ENCODE measurements at places on chromosomes 5 and 9.

- DNase-seq, result no peak
These were observed 208.7 kb downstream of the FANCC start for GRCh38 chr9:95108777-95109176.

- no peak for DNase-seq
These were observed 12.4 kb downstream of the CBY3 start for GRCh38 chr5:179668391-179668790.

DNA sequence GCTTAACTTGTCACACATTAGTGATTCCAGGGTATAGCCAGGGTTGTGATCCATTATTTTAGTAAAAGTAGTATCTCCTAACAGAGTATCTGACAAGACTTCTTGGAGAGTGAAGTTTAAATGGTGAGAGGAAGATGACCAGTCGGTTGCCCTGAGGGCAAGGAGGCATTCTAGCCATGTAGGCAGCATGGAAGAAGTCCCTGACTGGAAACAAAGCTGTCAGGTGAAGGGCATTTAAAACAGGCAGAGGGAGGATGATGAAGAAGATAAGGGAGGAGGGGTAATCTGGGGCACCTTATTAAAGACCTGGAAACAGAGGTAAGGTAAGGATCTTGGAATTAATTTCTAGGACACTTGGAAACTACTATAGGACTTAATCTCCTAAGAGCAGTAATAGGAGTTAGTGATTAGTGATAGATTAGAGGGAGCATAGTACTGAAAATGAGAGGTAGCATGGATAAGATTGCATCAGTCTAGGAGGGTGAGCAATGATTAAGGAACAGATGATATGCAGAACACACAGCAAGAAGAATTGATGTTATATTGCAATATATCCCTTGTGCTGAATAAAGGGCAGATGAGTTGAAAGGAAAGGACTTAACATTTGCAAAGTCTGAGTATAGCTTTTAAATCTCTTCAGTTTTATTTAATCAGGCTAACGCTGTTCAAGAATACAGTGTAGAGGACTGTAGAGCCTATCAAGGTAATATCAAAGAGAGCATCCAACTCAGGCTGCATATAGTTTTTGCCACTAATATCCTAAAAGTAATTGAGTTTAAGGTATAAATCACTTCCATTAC, 9.6 kb downstream of the KIF2A start:
- DNase-seq, result no peak

GRCh38 chr9:114400219-114400618, 12.4 kb upstream of the AKNA start:
- no peak for DNase-seq

DNA sequence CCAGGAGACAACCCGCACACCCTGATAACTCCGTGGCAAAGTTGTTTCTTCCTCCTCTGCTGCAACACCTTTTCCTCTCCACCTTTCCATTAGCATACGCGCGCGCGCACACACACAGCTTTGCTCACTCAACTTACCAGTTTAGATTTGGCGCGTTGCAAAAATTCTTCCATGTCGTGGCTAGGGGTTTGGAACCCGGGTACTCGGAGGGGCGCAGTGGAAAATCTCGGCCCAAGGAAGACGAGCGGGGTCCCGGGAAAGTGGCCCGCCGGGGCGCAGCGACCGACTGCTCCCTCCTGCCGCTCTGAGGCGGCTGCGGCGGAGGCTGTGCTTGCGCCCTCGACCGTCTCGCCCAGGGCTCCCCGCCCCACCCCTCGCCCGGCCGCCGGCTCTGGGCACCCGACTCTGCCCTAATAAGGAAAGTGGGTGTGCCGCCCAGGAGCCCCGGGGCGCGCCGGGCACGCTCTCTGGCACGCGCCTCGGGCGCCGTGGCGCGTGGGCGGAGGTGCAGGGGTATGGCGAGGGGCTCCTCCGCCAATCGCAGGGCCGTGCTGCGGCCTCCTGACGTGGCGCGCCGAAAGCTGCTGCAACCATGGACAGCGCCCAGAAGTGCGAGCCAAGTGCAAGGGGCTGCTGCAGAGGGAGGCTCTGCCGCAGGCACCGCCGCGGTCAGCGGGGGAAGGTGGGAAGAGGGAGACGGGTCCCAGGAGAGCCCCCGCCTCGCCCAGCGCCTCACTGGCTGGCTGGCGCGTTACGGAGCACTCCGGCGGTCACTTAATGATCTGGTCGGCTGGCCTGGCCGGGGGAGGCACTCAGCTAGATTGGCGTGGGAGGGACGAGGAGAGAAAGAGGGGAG, at the start of gene PRUNE2:
PRUNE2 (minus strand) TSS at position 324 of the 856 bp plus-strand sequence; CDS start at position 173, 151 bp downstream.
- DNase-seq, result peak; percentile 1

DNA sequence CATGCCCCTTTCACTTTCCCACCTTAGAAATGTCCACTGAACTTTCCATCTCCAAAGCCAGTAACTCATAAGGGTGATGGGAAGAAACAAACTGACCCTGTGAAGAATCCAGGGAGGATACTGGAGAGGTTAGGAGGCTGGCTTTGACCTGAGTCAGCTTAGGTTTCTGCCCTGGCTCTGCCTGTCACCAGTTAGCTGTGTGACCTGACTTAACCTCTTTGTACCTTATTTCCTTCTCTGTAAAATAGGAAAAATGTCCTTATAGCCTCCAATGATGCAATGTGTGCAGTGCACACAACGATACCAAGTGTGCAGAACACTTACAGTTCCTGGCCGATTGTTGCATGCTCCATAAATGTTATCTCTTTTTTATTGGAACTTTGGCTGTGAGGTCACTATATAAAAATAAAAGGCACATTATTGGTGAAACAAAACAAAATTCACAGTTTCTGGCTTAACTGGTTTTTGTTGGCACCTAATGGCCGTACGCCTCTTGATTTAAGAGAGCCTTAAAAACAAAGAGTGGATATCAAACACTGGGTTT, 37.8 kb downstream of the GABRP start:
- DNase-seq, result no peak

- DNase-seq, result no peak
These were observed 66.5 kb downstream of the SEMA5A start for GRCh38 chr5:9479361-9479760.

DNA sequence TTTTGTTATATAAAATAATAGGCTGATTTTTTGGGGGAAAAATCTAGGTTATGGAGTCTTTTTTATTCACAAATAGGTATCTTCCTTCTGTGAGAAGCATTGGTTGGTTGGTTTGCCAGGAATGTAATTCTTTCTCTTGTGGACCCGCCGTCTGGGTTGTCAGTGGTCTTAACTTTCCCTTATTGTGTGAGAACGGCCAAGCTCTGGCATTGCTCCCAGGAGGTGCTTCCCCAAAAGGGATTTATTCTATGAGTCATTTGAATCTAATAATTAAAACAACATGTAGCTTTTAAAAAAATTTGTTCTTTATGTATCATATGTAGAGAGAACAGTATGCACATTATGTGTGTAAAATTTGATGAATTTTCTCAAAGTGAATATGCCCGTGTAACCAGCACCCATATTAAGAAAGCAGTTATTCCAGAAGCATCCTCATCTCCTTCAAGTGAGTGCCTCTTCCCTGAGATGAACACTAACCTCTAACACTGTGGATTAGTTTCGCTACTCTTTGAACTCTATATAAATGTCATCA, 114.4 kb downstream of the MAST4 start:
- no peak for DNase-seq

DNA sequence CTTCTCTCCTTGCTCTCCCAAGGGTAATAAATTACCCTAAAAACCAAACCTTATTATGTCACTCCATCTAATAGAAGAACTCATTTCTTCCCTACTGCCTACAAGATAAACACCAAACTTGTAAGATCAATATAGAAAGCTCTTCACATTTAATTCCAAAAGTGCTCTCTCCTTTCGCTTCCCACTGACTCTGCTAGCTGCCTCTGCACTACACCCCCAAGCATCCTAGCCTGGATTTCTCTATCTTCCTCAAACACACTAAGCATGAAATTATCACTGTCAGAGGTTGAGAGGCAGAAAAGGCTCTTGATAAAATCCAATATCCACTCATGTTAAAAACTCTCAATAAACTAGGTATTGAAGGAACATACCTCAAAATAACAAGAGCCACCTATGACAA, 162.4 kb downstream of the KCNN2 start:
- no peak for DNase-seq

DNA sequence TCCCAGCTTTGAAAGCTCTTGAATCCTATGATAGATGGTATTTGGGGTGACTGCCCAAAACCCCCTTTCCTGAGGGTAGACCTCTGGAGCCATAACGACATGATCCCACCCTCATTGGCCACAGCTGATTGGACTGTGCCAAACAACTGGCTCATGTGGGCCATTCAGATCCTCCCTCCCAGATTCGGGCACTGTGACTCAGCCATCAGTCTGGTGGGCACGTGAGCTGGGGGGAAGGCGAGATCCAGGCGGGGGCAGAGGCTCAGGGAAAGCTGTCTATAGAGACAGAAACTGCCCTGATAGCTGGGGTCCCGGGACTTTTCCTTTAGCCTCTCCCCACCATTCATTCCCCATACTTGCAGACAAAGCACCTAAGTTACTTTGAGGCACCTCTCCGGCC, 15.1 kb upstream of the NCS1 start:
- no peak for DNase-seq

- no peak for DNase-seq
These were observed 11.9 kb downstream of the DELE1 start for GRCh38 chr5:141935538-141935937.

DNA sequence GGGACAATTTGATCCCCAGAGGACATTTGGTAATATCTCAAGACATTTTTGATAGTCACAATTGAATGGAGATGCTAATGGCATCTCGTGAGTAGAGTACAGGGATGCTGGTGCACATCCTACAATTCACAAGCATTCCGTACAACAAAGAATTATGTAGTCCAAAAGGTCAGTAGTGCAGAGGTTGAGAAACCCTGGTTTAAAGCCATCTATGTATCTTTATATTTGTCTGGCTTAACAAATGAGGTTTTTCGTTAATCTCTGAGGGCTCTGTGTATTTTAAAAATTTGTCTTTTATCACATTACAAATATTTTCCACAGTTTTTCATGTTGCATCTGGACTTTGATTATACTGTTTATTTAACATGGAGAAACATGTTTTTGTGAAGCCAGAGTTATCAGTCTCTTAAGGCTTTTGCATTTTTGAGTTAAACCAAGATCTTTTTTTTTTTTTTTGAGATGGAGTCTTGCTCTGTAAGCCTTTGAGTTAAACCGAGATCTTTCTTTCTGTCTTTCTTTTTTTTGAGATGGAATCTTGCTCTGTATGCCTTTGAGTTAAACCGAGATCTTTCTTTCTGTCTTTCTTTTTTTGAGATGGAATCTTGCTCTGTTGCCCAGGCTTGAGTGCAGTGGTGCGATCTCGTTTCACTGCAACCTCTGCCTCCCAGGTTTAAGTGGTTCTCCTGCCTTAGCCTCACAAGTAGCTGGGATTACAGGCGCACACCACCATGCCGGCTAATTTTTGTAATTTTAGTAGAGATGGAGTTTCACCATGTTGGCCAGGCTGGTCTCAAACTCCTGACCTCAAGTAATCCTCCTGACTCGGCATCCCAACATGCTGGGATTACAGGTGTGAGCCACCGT, 2.8 kb downstream of the HSDL2 start:
- DNase-seq, result no peak

- no peak for DNase-seq
These were observed 60.1 kb upstream of the AFAP1L1 start for GRCh38 chr5:149211566-149211965.

- DNase-seq, result no peak
These were observed 942 bp downstream of the PHF2 start for GRCh38 chr9:93577078-93577974.

GRCh38 chr9:18550286-18550685, 76.3 kb downstream of the ADAMTSL1 start:
- DNase-seq, result no peak

GRCh38 chr9:114570742-114571141, 16.8 kb upstream of the ATP6V1G1 start:
- DNase-seq, result no peak

DNA sequence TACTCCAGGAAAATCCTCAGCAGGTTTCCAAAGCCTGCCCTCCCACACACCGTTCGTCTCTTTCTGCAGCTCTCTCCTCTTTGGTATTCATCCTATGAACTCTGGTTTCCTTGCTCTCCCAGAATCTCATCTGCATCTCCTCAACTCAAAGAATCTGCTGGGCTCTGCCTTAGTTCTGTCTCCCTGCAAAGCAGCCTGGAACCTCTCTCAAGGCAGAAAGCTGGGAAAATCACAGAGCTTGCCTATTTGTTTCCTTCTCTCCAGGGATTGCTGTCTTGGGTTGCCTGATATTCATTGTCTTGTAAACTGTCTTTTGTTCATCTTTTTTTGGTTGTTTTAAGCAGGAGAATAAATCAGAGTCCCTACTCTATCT, 5.3 kb upstream of the ERAP2 start:
- no peak for DNase-seq

- DNase-seq, result no peak
These were observed 395.8 kb upstream of the ADAMTSL1 start for GRCh38 chr9:18077941-18078678.

GRCh38 chr9:136036050-136036449, 59.0 kb downstream of the NACC2 start:
- DNase-seq, result no peak

DNA sequence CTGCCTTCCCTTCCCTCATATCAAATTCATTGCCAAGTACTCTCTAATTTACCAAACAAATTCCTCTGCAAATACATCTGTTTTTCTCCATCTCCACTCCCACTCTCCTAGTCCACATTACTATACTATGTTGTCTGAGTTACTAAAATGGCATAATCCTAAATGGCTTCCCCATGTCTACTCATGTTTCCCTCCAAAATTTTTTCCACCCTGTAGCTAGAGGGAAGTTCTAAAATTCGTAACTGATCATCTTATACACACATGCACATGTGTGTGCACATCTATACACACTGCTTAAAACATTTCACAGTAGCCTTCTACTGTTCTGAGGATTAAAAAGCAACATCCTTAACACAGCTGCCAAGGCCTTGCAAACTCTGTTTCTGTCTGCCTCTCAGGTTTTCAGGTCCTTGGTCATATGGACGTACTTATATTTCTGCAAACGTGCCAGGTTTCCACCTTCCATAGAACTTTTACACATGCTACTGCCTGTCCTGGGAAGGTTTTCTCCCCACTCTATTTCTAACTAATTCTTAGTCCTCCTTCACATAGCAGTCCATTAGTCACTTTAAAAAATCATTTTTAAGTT, 140.6 kb downstream of the LURAP1L start:
- no peak for DNase-seq

DNA sequence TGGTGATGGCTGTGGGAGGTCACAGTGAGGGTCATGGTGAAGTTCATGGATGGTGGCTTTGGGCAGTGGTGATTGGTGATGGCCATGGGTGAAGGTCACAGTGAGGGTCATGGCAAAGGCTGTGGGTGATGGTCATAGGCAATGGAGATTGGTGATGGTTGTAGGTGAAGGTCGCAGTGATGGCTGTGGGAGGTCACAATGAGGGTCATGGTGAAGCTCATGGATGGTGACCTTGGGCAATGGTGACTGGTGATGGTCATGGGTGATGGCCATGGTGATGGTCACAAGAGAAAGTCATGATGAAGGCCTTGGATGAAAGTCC, 115.6 kb upstream of the IRX4 start:
- DNase-seq, result no peak

DNA sequence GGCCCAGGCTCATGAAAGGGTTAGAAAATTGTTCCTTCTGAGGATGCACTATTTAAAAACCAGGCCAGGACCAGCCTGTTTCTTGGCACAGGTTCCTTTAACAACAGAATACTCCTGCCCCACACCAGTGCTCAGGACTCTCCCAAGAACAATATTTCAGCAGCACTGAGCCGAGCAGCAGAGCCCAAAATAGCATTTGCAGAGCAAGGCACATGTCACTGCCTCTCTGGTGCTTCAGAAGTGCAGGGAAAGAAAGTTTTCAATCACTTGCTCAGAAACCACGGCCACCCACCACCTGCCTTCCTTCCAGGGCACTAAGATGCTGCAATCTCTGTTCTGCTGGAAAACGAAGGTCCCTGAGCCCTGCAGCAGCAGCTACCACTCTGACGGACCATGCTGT, 77.6 kb downstream of the SIL1 start:
- no peak for DNase-seq
